NCI-H524 (cell line): ENCODE measurements at places on chromosomes 3 and 15.

DNA sequence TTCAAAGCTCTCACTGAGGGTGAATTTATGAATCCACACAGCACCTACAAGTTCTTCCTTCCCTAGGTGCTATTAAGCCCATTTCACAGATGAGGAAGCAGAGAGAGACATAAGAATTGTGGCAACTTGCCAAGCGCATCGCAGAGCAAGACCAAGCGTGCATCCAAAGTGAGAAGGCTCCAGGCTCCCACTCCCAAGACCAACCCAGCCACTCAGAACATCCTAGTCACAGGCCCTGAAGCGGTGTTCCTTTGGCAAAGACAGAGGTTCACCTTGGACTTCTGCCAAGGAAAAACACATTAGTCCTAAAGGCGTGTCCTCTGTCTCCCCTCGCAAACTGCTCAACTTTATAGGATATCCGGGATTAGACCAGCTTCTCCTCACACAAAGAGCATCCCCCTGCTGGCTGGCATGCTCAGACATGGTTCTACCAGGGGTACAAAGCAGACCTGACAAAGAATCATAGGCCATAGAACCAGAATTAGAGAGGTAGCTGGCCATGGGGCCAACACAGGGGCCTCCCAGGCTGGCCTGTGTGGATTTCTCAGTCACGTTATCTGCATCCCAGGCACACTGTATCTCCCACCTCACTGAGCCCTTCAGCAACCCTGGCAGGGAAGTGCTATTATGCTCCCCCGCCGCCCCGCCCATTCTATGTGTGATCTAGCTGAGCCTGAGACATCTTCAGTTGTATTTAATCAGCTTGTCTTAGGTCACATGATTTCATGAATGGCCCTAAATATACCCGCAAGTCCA, 160.2 kb downstream of the FOXP1 start:
- peak; percentile 70 for DNase-seq

GRCh38 chr15:64333986-64334929, 21.7 kb downstream of the CSNK1G1 start:
- no peak for DNase-seq

- DNase-seq: no peak
Measured at GRCh38 chr3:171248426-171249111, 211.6 kb downstream of the TNIK start.

GRCh38 chr3:60393946-60394345, 857.3 kb downstream of the FHIT start:
- DNase-seq: no peak

DNA sequence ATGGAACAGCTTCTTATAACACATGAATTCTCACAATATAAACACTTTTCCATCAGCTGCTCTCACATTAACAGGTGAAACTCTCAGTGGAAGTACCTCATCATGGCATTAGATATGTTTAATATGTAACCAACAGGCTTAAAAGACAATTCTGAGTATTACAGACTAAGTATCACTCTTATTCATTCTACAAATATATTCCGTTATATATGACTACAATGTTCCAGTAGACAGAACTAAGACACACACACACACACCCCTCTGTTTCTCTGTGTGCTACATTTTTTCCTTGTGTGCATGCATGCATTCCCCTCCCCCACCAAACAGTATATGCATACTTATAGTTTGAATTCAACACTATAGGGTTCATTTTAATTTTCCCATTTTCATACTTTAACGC, 32.4 kb downstream of the MRPL3 start:
- DNase-seq: no peak

GRCh38 chr3:136377508-136377907, 127.4 kb downstream of the PCCB start:
- peak; percentile 27 for DNase-seq

GRCh38 chr3:173630849-173631248, 233.3 kb downstream of the NLGN1 start:
- no peak for DNase-seq

GRCh38 chr15:99123713-99124451, 19.0 kb downstream of the SYNM start:
- peak; percentile 91 for DNase-seq

- no peak for DNase-seq
Measured at GRCh38 chr3:46022909-46023785, 4.1 kb downstream of the XCR1 start.

DNA sequence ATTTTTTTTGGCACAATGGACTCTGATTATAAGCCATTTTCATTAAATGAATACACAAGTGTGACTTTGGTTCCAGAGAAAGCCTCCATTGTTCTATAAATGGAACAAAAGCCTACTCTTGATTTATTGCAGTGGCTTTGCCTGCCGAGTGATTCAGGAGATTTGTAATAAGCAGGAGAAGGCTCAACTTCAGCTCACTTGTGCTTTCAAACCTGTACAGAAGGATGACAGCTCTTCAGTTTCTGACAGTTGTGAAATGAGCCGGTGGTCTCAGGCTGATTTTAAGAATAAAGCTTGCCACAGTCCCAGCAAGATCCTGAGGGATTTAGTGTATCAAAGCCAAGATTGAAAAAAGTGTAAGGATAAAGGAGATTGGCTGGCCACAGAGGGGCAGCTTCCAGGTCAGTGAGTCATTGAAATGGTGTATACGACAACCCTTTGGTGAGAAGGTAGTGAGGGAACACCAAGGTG, 438.8 kb upstream of the TGFBR2 start:
- no peak for DNase-seq

GRCh38 chr3:25856902-25857518, 67.1 kb downstream of the OXSM start:
- DNase-seq: no peak

DNA sequence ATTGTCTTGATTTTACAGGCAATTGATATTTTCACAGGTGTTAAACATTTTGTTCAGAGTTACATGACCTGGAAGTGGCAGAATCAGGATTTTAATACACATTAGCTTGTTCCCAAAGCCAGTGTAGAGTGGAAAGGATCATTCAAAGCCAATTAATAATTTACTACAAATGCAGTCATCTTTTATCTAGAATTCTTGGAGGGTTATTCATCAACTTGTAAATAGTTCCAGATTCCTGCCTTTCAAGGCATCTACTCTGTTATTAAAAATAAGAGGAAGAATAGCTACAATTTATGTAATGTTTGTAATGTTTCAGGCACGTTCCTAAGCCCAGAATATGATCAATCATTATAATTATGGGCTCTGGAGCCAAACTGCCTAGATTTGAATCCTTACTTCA, 358.5 kb downstream of the ZNF385D start:
- DNase-seq: no peak

- DNase-seq: no peak
Measured at GRCh38 chr3:15272426-15273196, 59.8 kb downstream of the SH3BP5 start.

- DNase-seq: peak; percentile 75
Measured at GRCh38 chr3:63092515-63092914, 185.6 kb upstream of the SYNPR start.
